Transverse colon (tissue), 4 donors: ENCODE measurements at places on chromosomes 11 and 22. TPM values are rescaled to one million over a fixed set of nuclear protein-coding genes. Genes with fewer than 3 reads are reported as not detected.

GRCh38 chr11:35327829-35328228 lies 91.5 kb downstream of the SLC1A2 start:
- no peaks in the 10 kb centered on the region for H3K36me3 ChIP-seq
- no peak overlapping the region for H3K4me3 ChIP-seq
- H3K27ac ChIP-seq = no peak overlapping the region
- no peaks in the 10 kb centered on the region for H3K27me3 ChIP-seq
- H3K4me1 ChIP-seq = no peaks in the 10 kb centered on the region

GRCh38 chr11:62611705-62612365 lies 740 bp downstream of the EML3 start:
- no peaks in the 10 kb centered on the region for H3K36me3 ChIP-seq
- no peaks in the 10 kb centered on the region for H3K27me3 ChIP-seq
- H3K4me1 ChIP-seq = peaks cover 22% of the 10 kb centered on the region
- peak overlapping the region; percentile 84 for H3K4me3 ChIP-seq

GRCh38 chr11:36300650-36301049 lies 4.6 kb downstream of the PRR5L start:
- H3K27me3 ChIP-seq = no peaks in the 10 kb centered on the region
- peaks cover 29% of the 10 kb centered on the region for H3K4me1 ChIP-seq
- no peaks in the 10 kb centered on the region for H3K36me3 ChIP-seq
- peak; percentile 85 for DNase-seq

- H3K4me3 ChIP-seq = no peak overlapping the region
- H3K27me3 ChIP-seq = no peaks in the 10 kb centered on the region
- H3K27ac ChIP-seq = no peak overlapping the region
- H3K36me3 ChIP-seq = no peaks in the 10 kb centered on the region
- no peak for DNase-seq
These were observed 89.7 kb upstream of the SHISAL1 start for GRCh38 chr22:44402196-44403111.

DNA sequence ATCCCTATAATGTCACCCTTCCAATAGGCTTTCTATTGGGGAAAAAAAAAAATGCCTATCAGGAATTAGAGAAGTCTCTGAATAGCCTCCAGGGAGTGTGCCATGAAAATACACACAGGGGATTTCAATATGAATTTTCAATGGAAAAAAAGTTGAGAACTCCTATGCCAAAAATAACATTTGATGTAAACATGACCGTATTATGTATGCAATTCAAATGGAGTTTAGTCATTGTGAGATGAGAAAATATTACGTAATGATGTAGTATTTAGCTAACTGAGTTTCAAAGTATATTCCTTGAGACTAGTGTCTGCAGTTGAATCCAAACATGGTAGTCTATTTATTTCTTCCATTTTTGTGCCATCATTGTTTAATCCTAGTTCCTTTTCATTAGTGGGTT lies 182.3 kb downstream of the BLID start:
- H3K27ac ChIP-seq = no peak overlapping the region
- H3K4me1 ChIP-seq = peaks cover 5% of the 10 kb centered on the region
- DNase-seq = no peak
- no peaks in the 10 kb centered on the region for H3K27me3 ChIP-seq

DNA sequence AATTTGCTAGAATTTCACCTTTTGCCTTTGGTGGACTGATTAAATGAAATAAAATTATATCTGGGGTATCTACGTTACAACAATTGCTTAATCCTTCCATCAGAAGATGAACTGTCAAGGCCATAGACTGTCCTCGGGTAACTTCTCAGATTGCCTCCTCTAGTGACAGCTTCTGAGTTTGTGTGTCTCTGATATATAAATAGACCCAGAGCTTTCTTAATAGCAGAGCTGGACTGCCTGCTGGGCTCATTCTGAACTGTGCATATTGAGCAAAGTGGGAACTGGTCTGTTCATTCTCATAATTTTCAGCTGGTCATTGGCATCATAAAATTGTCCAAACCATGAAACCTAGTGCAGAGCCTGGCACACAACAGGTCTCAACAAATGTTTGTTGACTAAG lies 99.1 kb upstream of the GRAMD1B start:
- no peak for DNase-seq
- H3K36me3 ChIP-seq = no peaks in the 10 kb centered on the region
- H3K27me3 ChIP-seq = peaks cover 5% of the 10 kb centered on the region

TEX12 gene
- total RNA-seq = not detected

DRD4 gene
- not detected for total RNA-seq

DNA sequence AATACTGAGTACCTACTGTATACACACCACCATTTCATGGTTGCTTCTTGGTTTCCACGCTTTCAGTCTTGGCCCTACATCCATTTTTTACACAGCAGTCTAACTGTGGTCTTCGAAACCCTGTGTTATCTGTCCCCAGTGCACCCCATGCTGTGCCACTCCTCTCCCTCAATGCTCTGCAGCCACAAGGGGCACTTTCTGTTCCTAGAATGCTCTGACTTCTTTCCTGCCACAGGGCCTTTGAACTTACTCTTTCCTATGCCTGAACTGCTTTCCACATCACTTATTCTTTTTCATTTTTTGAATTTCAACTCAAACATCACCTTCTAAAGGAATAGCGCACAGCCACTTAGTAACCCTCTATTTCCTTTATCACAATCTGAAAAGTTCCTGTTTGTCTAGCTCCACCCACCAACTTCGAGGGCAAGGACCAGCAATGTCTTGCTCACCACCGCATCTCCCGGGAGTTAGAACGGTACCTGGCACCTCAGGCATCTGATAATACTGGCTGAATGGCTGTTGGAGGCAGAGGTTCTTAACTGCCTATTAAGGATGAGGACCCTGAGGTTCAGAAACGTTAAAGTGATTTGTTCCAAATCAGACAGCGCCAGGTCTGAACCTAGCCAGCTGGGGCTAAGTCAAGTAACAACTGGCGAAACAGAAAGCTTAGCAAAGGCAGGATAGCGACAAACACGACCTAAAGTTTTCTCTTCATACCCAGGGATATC lies 568 bp downstream of the ALG8 start:
- DNase-seq = peak; percentile 34
- peak overlapping the region; percentile 78 for H3K4me3 ChIP-seq
- no peaks in the 10 kb centered on the region for H3K27me3 ChIP-seq

TP53I11 gene
- 41.5 TPM for total RNA-seq

- DNase-seq = peak; percentile 66
- H3K4me3 ChIP-seq = peak overlapping the region; percentile 70
- no peaks in the 10 kb centered on the region for H3K27me3 ChIP-seq
- peaks cover 40% of the 10 kb centered on the region for H3K4me1 ChIP-seq
- H3K36me3 ChIP-seq = no peaks in the 10 kb centered on the region
- peak overlapping the region; percentile 85 for H3K27ac ChIP-seq
These were observed 1.5 kb downstream of the SLC35F2 start for GRCh38 chr11:107856981-107857517.

- no peaks in the 10 kb centered on the region for H3K27me3 ChIP-seq
- no peak overlapping the region for H3K4me3 ChIP-seq
- DNase-seq = no peak
- H3K36me3 ChIP-seq = no peaks in the 10 kb centered on the region
- no peaks in the 10 kb centered on the region for H3K4me1 ChIP-seq
- no peak overlapping the region for H3K27ac ChIP-seq
These were observed 1232.5 kb upstream of the RAG2 start for GRCh38 chr11:37830529-37830928.
